ENCODE measurements at places on chromosomes 3 and 15.

DNA sequence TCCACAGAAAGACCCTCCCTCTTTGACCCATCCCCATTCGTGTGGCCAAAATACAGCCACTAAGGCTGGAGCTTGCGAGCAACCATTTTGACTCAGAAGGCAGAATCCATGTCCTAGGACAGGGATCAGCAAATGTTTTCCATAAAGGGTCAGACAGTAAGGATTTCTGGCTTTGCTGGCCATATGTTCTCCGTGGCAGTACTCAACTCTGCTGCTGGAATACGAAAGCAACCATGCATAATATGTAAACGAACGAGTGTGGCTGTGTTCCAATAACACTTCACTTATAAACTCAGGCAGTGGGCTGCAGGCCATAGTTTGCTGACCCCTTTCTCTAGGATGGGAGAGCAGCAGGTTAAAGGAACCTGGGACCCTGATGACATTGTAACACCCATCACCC lies 77.6 kb upstream of the WNT5A start:
- DNase-seq: no peak

GRCh38 chr15:92122259-92122658 lies 268.8 kb downstream of the SLCO3A1 start:
- DNase-seq: no peak

DNA sequence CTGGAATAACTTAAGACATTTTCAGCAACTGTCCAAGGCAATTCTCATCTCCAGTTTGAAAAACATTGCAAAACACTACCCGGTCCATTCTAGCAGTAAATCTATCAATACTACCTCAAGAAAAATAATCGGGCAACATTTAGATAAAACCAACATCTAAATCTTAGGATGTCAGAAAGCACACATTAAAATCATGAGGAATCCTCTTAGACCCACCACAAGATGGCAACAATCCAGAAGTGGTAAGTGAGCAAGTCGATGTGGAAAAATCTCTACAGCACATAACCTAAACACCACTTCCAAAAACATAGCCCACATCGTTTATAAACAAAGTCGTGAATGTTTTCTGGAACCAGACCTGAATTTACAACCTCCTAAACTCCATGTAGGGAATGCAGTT lies 5.7 kb downstream of the PLCH1 start:
- no peak for DNase-seq

DNA sequence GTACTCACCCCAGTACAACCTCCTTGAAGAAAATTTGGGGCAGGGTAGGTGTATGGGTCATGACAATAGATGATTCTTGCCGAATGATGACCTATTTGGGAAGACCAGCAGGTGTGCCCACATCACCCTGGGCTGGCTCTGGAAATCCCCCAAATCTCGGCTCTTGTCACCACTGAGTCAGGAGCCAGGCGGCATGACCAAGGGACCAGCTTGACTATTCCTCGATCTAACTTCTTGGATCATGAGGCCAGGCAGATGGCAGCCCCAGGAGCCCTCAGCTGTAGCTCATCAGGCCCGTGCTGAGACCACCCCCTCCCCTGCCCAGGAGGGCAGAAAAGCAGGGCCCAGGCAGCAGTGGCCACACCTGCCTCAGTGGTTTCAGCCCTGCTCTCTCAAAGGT lies 9.2 kb upstream of the MUC4 start:
- DNase-seq: no peak

DNA sequence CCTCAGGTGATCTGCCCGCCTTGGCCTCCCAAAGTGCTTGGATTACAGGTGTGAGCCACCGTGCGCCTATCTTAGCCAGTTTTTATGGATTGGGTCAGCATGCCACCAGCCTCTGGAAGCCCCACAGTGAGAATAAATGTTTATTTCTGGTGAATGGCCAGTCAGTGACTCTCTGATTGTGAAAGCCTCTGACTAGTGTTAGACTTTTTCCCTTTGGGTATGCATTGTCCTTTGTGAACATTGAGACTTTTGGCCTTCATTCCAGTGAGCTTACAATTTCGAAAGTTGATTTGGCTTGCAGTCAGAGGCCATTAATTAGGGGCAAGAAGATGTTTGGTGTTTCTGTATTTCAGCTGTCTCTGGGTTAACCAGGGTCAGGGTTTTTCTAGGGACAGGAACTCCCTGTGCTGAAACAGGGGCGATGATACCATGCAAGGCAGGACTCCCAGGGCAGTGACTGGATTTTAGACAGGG lies 274.5 kb upstream of the C2CD4B start:
- no peak for DNase-seq

GRCh38 chr15:85950101-85950500 lies 129.6 kb upstream of the AGBL1 start:
- DNase-seq: no peak

GRCh38 chr3:15647611-15648167 lies 46.1 kb downstream of the BTD start:
- no peak for DNase-seq

DNA sequence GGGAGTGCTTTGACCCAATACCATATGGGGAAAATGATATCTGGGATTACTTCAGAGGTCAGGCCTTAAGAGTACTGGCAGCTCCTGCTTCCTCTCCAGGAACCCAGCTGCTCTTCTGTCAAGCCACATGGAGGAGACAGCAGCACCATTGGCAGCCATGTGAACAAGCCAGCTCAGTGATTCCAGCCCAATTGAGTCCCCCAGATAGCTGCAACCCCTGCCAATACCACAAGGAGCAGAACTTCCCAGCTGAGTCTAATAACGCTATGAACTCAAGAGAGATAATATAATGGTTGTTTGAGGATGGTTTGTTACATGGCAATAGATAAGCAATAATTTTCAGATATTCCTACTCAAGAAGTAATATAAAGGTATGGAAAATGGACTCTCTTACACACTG lies 126.8 kb upstream of the CPNE4 start:
- DNase-seq: no peak

DNA sequence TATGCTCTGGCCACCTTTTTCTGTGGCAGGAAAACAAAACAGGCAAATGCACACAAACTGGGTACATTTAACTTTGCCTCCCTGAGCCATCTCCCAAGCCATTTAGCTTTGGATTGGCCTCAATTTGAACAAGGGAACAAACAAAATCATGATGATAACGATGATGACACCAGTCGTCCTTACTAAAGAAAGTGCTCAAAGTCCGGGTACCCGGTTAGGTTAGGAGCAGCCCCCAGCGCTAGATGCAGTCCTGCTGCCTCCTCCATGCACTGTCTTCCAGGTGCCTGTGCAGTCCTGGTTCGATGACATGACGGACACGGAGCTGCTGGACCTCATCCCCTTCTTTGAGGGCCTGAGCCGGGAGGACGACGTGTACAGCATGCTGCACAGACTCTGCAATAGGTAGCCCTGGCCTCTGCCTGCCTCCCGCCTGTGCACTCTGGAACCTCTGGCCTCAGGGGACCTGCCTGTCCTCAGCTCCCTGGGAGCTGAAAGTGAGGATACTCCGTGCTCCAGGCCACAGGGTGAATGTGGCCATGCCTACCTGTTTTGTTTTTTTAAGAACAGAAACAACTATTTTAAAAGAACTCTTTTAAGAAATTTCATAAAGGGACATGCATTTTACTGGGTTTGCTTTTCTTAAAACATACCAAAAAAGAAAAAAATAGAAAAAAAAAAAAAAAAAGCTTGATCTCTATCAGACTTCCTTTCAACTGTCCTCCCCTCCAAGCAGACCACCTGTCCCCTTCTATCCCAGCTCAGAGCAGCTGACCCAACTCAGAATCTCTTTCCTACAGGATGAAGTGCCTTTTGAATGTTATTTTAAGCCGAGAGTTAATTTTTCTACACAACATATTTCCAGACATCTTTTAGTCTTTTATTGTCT lies 9.9 kb upstream of the VILL start:
- no peak for DNase-seq

DNA sequence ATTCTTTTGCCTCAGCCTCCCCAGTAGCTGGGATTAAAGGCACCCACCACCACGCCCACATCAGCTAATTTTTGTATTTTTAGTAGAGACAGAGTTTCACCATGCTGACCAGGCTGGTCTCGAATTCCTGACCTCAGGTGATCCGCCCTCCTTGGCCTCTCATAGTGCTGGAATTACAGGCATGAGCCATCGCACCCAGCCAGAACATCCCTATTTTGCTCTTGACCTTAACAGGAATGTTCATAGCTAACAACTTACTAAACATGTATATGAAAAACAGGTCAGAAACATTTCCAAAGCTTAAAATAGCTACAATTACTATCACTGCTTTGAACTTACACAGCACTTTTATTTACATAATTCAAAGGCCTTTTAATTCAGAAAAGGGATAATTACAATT lies 33.7 kb downstream of the UQCC5 start:
- DNase-seq: no peak

DNA sequence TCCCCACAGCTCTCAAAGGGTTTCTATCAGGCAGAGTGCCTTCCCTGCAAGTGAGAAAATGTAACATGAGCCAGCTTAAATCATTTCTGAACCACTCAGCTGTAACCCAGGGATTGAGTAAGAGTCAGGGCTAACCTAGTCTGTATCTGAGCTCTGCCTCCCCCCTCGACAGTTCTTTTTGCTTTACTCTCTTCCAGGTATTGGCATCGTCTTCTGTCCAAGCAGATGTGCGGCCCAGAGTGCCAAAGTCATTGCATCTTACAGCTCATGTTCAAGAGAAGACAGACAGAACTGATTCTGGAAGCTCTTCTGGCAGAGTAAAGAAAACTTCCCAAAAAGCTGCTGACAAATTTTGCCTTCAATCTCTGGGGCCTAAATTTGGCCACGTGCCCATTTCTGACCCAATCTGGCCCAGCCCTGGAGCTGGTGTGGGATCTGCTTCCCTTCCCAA lies 74.8 kb downstream of the ABHD5 start:
- DNase-seq: no peak

- DNase-seq: no peak
Observed at GRCh38 chr15:66928101-66928500, 137.3 kb upstream of the SMAD3 start.

GRCh38 chr3:149397528-149397927 lies 20.1 kb upstream of the TM4SF1 start:
- no peak for DNase-seq

DNA sequence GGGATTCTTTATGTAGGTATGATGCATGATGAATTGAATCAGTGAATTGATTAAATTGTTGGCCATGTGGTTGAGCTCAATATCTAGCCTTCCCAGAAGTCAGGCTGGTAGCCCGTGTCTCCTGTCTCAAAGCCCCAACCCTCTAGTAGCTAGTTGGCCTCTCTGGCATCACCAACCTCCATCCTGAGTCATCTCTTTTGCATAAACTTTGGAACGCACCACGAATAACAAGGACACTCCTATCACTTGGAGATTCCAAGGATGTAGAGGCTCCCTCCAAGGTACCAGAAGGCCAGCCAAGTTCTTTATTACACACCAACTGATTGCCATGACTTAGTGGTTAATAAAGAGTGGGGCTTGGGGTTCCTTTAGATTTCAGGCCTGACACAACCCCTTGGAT lies 148.4 kb downstream of the APBA2 start:
- DNase-seq: no peak

DNA sequence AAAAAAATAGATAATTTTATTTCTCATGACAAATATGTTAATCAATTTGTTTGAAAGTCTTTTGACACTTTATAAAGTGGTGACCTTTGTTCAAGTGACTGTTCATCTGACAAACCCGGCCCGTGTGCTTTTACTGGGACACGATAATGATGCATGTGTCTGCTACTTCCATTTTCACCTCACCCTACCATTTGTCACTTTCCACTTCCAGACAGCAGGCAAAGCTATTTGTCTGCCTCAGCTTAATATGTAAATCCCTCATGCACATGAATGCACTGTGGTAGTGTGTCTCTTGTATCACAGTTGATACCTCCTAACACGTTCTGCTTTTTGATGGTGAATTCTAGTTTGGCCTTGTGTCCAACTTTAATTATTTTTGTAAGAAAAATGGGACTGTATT lies 204.3 kb downstream of the BBX start:
- no peak for DNase-seq

GRCh38 chr15:35698331-35698730 lies 152.4 kb upstream of the DPH6 start:
- DNase-seq: no peak

GRCh38 chr15:33142708-33143107 lies 51.8 kb downstream of the FMN1 start:
- DNase-seq: no peak

DNA sequence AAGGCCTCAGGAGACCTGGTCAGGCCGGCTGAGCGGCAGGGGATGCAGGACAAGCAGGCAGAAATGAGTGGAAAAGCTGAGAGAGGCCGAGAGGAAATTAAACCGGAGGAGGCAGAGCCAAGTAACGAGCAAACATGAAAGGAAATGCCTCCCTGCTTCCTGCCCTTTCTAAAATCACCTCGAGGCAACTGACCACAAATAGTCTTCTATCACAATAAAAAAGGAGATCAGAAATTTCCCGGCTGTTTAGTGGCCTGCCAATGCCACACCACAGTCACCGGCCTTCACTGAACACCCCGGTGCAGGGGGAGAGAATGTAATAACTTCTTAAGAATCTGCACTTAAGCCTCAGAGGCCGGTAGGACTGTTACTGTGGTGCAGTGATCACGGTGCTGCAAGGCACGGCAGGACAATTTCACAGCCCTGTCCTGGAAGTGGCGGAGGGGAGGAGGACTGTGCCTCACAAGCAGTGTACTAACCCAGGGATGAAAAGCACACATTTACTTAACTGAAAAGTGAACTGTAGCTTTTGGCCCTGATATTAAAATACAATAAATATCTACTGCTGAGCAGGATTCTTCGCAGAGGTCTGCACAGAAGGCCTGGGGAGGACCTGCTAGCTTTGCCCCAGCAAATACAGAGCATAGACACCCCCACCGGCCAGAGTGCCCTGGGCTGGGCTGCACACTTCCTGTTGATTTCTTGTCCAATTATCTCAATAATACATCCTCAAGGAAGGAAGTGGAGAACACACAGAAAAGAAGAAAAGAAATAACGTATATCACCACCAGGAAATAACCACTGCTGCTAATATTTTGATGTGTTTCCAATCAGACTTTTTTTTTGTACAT lies 183.5 kb upstream of the NSMCE3 start:
- no peak for DNase-seq
